ENCODE measurements at places on chromosomes 12 and 14.

- DNase-seq: no peak
Measured at GRCh38 chr14:60061371-60061770, 30.4 kb upstream of the PCNX4 start.

DNA sequence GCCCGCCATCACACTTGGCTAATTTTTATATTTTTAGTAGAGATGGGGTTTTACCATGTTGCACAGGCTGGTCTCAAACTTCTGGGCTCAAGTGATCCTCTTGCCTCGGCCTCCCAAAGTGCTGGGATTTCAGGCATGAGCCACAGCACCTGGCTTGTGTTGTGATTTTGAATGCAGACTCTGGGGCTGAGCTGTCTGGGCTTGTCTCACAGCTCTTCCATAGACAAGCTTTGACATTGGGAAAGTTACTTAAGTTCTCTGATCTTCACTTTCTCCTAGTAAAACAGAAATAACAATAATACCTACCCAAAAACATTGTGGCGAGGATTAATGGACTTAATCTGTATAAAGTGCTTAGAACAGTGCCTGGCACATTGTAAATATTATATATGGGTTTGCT is 36.0 kb downstream of the TMBIM6 start:
- no peak for DNase-seq

- peak; percentile 35 for DNase-seq
Measured at GRCh38 chr14:32576088-32576795, 247.1 kb downstream of the AKAP6 start.

GRCh38 chr14:24052656-24053547 is 1.1 kb downstream of the CARMIL3 start:
- no peak for DNase-seq

GRCh38 chr12:50525422-50525821 is 20.6 kb downstream of the DIP2B start:
- no peak for DNase-seq

- peak; percentile 63 for DNase-seq
Measured at GRCh38 chr14:31934767-31935266, 142.3 kb upstream of the ARHGAP5 start.

- DNase-seq: peak; percentile 92
Measured at GRCh38 chr14:82313889-82314288, 780.2 kb upstream of the SEL1L start.

- DNase-seq: no peak
Measured at GRCh38 chr12:114760151-114760877, 76.3 kb upstream of the TBX3 start.

- DNase-seq: no peak
Measured at GRCh38 chr14:89399157-89399556, 17.9 kb downstream of the FOXN3 start.

GRCh38 chr12:124524231-124524925 is 43.0 kb downstream of the NCOR2 start:
- DNase-seq: no peak

- DNase-seq: no peak
Measured at GRCh38 chr12:27422697-27423096, 23.8 kb upstream of the SMCO2 start.

- peak; percentile 86 for DNase-seq
Measured at GRCh38 chr12:4441355-4442335, 4.0 kb downstream of the FGF6 start.

DNA sequence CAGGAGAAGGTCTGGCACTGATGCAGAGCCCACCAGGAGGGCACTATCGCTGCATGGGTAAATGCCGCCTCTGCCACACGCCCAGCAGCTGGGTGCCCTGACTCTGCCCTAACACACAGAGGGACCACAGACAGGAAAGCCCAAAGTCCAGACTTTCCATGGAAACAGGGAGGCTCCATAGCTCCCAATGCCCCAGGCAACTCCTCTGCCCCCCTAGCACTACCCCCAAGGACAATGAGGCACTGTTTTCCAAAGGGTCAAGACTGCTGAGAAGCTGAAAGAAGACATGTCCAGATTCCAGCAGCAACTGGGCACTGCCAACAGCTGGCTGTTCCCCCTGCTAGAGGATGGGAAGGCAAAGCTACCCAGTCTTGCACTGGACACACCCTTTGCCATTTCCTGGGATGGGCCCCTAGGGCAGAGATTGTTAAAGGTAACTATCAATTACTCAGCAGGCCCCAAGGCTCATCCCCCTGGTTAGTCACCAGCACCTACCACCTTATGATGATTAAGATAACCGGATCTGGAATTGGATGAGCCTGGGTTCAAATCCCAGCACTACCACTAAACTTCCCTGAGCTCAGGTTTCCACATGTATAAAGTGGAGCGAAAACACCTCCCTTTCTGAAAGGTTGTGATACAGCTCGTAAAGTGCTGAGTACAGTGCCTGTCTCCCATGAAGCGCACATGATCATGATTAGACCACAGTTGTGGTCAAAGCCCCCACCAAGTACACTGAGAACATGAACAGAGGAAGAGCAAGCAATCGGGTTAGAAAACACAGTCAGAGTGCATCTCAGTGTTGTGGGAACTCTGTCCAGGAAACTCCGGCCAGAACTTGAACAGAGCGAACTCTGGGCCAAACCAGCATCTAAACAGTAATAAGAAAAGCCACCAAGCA is 3.3 kb downstream of the PXN start:
- no peak for DNase-seq

DNA sequence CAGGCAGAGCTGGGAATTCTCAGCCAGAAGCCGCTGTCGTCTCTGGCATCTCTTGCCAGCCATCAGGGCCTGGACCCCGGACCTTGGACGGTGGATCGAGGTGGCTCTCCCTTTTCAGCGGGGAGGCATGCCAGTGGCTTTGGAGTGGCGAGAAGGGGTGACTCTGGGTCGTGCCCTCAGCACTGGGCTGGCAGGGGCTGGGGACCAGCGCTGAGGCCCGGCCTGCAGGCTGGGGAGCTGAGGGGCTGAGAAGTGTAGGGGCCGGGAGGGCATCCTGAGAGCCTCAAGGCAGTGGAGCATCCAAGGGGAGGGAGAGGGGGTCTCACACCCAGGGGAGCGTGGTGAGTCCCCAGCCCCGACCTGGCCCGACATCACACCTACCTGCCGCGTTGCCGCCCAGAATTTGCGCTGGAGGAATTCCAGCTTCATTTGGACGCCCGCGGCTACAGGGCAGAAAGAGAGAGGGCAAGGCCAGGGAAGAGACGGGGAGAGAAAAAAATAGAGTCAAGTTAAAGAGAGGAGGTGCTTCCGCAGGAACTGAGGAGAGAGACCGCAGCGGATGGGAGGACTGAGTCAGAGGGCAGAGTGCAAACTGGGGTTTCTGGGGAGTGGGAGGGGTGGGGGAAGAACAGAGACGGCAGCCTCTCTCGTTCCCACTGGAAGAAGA is 9.0 kb upstream of the LRTM2 start:
- no peak for DNase-seq

DNA sequence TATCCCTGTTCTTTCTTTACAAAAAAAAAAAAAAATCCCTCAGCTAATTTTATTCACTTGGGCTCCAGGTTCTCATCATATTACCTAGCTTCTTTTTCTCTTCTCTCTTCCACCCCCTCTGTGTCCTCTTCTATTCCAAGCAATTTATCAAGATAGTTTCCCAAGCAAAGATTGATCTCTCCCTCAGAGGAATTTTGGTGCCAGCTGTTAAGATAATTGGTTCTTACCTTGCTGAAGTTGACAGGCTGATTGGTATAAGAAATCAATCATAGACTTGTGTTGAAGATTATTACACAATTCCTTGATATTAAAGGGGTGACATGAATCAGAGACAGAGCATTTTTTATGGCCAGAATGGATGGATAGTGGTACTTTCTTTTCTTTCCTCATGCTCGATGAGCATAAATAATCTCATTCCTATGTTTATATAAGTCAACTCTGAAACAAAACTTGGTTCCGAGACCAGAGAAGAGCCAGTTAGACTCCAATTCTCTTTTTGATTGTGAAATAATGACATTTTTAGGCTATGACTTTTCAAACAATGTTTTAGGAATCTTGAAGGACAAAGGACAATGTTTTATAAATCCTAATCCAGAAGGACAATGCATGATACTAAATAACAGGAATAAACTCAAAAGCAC is 264.1 kb upstream of the PRKD1 start:
- DNase-seq: no peak

- DNase-seq: no peak
Measured at GRCh38 chr12:76143343-76144244, 59.1 kb upstream of the NAP1L1 start.

DNA sequence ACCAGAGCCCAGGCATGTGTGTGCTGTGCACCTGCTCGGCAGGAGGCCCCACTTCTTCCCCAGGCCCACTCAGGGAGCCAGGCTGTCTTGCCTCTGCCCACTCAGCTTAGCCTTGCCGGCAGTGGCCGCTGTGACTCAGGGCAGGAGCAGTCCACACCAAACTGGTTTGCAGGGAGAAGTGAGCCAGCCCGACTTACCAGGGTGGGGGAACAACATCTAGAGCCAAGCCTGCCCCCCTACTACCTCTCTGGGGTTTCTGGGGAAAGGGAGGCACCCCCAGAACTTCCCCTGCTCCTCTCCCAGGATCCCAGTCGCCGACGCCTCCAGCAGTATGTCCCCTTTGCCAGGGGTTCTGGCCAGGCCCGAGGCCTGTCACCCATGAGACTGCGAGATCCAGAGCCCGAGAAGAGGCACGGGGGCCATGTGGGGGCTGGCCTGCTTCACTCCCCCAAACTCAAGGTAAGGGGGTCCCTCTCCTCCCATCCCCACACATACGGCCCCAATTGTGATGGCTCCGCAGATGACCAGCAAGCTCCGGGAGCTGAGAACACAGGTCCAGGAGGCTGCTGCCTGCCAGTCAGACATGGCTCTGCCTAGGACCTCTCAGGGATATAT is 3.0 kb downstream of the PLEKHG6 start:
- no peak for DNase-seq

DNA sequence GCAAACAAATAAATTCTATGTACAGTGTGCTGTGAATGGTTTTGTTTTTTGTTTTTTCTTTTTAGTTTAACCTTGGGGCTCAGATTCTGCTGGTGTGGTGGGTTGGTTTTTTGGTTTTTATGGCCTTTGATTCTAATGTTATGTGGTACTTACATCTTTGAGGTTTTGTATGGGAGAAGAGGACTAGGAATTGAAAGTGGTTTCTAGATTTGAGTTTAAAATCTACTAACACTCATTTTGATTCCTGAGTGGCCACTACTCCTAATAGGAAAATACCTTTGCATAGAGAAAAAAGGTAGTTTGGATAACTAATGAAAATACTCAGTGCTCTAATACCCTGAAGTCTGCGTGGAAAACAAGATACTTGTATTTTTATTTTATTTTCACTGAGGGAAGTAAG is 137.7 kb downstream of the MON2 start:
- DNase-seq: no peak

- DNase-seq: no peak
Measured at GRCh38 chr14:71117839-71118743, 210.8 kb downstream of the PCNX1 start.

DNA sequence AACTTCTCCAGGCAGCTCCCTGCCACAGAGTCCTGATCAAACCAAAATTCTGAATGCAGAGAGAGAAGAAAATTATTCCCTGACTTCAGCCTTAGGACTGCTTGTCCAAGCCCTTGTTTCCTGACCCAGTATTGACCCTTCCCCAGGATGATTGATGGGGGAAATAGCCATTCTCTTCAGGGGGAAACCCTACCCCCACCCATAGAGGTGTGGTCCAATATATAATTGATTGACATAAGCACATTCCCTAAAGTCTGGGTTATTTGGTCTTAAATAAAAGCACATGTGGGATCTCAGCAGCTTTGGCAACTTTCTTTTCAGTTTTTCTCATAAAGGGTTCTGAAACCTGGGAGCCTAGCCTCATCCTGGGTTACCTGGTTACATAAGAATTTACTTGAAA is 201.2 kb upstream of the DDHD1 start:
- DNase-seq: no peak

DNA sequence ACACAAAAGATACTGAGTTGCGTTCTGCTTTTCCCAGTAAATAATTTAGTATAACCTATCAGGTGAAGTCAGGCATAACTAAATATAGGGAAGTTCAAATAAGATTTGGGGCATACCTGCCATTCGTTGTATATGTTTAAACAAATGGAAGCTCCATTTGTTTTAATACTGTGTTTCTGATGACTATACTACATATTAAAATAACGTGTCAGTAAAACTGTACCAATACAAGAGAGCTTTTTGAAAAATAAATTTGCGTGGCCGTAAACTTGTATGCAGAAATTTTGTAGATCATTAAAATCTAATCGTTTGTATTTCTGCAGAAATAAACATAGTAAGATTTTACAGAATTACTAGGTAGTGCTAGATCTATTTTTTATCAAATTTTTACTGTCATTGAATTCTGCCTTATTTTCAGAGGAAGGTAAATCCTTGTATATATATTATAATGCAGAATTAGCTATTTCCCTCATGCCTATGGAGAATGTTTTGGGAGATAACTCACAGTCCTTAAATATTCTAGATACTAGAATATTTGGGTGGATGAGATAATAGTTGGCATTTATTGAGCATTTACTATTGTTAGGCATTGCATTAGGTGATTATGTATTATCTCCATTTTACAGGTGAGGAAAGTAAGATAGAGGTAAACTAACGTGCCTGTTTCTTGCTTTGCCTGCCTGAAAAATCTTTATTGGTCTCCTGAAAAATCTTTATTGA is 1.5 kb downstream of the SCFD1 start:
- DNase-seq: no peak

- DNase-seq: no peak
Measured at GRCh38 chr14:98408713-98409112, 863.3 kb downstream of the BCL11B start.

GRCh38 chr14:104749111-104749649 is 3.8 kb upstream of the SIVA1 start:
- DNase-seq: peak; percentile 47

Data from NCI-H2081 (cell line).